Neural progenitor cell (in vitro differentiated cells): ENCODE measurements at places on chromosomes 3 and 15. TPM values are rescaled to one million over a fixed set of nuclear protein-coding genes. Genes with fewer than 3 reads are reported as not detected.

MTMR10 gene
- total RNA-seq = 8.8 and 18.7 TPM in 2 replicates

EXOG gene
- 11.6 and 13.8 TPM in 2 replicates for total RNA-seq

SEMA5B gene
- 10.1 and 25.6 TPM in 2 replicates for total RNA-seq

HERC2 gene
- total RNA-seq = 15.3 and 28.1 TPM in 2 replicates

AVEN gene
- 16.8 and 21.9 TPM in 2 replicates for total RNA-seq
